EH (cell line): ENCODE measurements at places on chromosomes 2 and 18.

GRCh38 chr2:101133492-101134100, 17.6 kb downstream of the TBC1D8 start:
- DNase-seq: no peak

- DNase-seq: no peak
These were observed 14.0 kb downstream of the PDE1A start for GRCh38 chr2:182412858-182413257.

DNA sequence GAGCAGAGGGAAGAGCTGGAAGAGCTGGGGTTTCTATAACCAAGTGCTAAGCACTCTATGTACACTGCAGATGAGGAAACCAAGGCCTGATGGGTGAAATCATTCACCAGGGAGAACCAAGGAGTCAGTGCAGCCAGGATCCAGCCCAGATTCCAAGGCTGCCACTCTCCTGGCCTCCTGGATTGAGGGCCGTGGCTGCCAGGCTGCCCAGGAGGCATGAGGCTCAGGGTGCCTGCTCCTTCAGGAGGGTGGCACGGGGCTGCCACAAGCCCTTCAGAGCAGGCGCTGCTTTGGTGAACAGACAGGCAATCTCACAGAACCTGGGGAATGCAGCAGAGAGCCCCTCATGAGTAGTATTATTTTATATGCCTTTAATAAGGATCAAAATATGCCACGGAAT, 293.7 kb upstream of the HDAC4 start:
- no peak for DNase-seq

DNA sequence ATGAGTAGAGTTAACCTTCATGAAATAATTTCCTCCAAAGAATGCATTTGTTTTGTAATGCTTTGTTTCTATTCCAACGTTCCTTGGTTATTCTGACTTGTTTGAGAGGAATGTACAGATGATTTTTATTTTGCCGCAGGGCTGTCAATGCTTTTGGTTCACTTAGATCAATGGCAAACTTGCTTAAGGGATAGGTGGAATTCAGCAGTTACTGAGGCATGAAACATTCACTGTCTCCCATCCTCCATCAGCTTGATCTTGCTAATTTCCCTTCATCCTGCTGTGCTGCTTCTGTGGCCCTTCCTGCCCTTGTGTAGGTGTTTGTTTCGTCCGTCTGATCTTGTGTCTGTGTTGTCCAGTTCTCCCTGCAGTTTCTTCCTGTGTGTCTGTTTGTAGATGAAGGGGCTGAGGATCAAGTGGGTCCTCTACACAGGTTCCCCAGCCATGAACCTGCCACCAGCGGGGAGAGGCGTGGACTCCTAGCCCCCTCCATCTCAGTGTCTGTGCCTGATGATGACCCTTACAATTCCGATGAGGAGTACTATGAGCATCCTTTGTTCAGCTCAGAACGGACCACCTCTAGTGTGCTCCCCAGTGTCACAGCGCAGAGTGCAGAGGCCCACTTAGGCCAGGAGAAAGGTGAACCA, 84.2 kb upstream of the UNC80 start:
- peak; percentile 3 for DNase-seq

DNA sequence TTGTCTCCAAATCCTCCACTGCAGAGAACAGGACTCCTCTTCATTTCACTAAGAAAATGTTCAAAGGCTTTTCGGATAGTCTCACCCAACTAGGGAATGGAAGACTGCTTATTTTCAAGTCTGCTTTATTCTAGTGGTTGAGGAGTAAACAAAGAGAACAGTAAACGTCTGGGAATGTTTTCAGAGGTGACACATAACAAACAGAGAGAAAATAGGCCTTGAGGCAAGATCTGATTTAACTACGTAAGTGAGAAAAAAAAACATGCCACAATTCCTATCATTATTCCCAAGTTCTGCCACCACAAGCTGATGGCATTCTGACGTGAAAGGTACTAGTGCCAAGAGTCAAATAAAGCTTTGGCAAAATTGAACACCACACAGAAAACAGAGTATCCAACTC, 16.7 kb upstream of the WIPF1 start:
- peak; percentile 94 for DNase-seq

- peak; percentile 82 for DNase-seq
These were observed 77.2 kb downstream of the NEURL3 start for GRCh38 chr2:96427917-96428316.

- DNase-seq: peak; percentile 1
These were observed 31.1 kb downstream of the ONECUT2 start for GRCh38 chr18:57466307-57466706.

DNA sequence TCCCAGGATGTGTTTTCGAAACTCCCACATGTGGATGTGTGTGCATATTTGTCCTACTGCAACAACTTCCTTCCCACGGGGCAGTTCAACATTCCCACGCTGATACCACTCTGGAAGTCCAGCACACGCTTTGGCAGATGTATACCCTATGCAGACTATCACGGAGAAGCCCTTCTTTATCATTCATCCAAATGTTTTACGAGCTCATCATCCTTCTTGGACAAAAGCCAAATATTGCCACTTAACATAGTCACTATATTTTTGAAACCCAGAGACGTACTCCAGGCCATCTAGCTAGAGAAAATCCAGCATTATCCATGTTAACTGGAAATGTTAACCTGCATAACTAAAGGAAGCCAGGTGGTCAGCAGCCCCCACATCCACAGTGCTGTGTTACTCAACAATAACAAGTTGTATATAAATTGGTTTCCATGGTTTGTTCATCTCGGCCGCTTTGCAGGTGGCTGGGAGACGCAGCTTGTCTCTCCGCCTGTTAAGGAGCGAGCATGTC, 131.5 kb downstream of the ZNF532 start:
- peak; percentile 99 for DNase-seq
